Stimulated activated CD4-positive, alpha-beta T cell treated with anti-CD3 and anti-CD28 coated beads, TNF-alpha, amount 100 ng/mL, for 24 hours (primary cell): ENCODE measurements at places on chromosomes 12 and 14.
A peak's percentile ranks its signal among the peaks of the same experiment; 100 is the strongest.

- no peak for DNase-seq
Measured at GRCh38 chr12:49008943-49009342, 9.6 kb downstream of the PRKAG1 start.

GRCh38 chr14:70881549-70882177, 25.6 kb upstream of the PCNX1 start:
- DNase-seq, result no peak

GRCh38 chr14:71600309-71600708, 331.9 kb upstream of the RGS6 start:
- no peak for DNase-seq

GRCh38 chr14:100325231-100325632, 2.1 kb downstream of the SLC25A47 start:
- no peak for DNase-seq

- no peak for DNase-seq
Measured at GRCh38 chr14:63499701-63500250, 43.4 kb downstream of the PPP2R5E start.

DNA sequence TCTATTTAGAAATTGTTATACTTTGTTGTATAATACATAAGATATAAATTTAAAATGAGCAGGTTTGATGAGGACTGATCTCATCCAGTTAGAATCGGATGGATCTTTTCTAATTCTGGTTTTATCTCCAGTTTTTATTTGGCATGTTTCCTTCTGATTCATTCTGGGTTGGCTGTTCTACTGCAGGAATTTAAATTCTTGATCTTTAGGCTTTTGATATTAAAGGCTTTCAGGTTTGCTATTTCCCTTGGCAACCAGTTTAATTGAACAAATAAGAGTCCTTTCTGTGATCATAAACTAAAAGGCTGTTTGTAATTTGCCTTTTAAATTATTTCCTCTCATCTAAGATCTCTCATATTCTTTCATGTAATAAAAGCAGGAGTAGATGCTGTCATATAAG, 83.4 kb downstream of the PDE6H start:
- no peak for DNase-seq

GRCh38 chr12:29288031-29288430, 92.9 kb downstream of the ERGIC2 start:
- DNase-seq, result no peak

GRCh38 chr12:106030210-106031071, 108.3 kb downstream of the NUAK1 start:
- no peak for DNase-seq

DNA sequence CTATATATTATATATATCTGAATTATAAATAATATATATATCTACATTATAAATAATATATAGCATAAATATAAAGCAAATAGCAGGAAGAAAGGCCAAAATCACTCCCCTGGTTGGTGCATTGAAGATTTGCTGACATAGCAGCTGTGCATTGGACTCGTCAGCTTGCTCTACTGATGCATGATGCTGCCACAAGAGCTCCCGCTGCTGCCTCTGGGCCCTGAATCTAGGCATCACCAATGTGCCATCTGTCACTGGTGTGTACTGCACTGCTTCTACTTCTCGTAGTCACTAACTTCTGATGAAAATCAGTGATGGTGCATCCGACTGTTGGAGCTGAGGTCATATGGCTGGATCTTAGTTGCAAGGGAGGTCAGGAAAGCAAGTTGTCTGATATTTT, 205.0 kb downstream of the ADAMTS20 start:
- DNase-seq, result no peak

GRCh38 chr12:43291516-43291915, 260.5 kb downstream of the ADAMTS20 start:
- DNase-seq, result no peak

DNA sequence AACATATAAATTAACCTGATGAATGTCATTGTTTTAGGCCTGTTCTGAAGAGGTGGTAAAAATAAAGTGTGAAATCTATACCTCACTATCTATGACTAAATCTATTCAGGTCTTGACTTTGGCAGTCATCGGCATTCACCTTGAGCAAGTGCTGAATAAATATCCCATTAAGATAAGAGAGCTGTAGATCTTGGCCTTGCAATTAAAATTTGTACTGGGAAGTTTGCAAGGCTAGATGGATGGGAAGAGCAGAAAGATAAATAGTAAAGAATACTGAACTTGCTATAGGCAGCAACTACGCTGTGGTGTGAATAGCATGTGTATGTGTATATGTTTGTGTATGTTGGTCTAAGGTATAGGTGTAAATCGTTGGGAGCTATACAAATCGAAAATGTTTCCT, 325.9 kb upstream of the PRICKLE1 start:
- DNase-seq, result no peak

DNA sequence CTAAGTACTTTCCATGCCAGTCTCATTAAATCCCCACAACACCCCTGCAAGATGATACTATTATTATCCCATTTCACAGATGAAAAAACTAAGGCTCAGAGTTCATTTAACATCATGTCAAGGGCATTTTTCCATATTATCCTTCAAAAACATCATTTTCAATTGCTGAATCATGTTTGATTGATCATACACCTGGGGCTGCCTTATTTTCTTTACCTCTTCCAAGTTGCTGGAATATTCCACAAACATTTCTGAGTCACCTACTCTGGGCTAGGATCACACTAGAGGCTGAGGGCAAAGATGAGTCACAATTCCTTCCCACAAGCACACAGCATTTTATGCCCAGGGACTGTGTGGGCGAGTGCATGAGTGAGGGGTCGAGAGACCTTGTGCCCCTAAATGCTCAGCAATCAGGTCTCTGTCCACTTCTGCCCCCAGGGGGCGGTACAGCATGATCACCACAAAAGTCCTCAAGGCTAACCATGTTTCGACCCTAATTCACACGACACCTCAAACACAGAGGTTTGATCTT, 14.1 kb upstream of the TMEM119 start:
- no peak for DNase-seq

- no peak for DNase-seq
Measured at GRCh38 chr12:21568115-21568514, 36.5 kb downstream of the GYS2 start.

GRCh38 chr14:97382616-97383226, 585.5 kb downstream of the VRK1 start:
- DNase-seq, result no peak

- DNase-seq, result no peak
Measured at GRCh38 chr14:85479306-85479705, 50.6 kb upstream of the FLRT2 start.

- peak; percentile 4 for DNase-seq
Measured at GRCh38 chr12:49903700-49904423, at the start of gene FAIM2. Gene FAIM2, minus strand, starts transcription at chr12:49903900. Its CDS starts 108 bp downstream, at chr12:49903792.

GRCh38 chr14:31090883-31091764, 64.9 kb upstream of the STRN3 start:
- DNase-seq, result no peak

DNA sequence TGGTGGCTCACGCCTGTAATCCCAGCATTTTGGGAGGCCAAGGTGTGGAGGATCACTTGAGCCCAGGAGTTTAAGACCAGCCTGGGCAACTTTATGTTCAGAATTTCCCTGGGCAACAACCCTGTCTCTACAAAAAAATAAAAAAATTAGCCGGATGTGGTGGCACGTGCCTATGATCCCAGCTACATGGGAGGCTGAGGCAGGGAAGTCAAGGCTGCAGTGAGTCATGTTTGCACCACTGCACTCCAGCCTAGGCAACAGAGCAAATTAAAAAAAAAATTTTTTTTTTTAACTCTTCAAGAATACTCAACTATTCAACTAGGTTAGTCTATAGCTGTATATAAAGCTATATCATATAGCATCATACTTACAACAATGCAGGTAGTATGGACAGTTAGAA, 113.0 kb downstream of the RALGAPA1 start:
- no peak for DNase-seq
